ENCODE measurements at places on chromosomes 7 and 10.

GRCh38 chr10:99709480-99710229, 22.3 kb downstream of the COX15 start:
- no peak for DNase-seq

DNA sequence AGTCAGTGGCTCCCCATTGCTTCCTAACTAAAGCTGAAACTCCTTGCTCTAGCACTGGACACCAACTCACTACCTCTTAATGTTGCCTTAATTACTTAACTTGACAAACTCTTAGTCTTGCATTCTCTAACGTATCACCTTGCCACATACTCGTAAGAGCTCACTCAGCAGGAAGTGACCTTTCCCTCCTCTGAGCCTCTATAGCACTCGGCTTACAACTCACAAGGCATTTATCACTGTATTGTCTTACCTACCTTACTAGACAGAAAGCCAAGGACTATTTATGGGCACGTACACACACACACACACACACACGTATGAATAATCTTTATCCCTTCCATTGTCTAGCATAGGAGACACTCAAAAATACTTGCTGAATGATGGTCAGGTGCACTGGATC, 21.2 kb downstream of the CEP41 start:
- DNase-seq, result no peak

- no peak for DNase-seq
These were observed 44.3 kb downstream of the ARL4A start for GRCh38 chr7:12731775-12732174.

DNA sequence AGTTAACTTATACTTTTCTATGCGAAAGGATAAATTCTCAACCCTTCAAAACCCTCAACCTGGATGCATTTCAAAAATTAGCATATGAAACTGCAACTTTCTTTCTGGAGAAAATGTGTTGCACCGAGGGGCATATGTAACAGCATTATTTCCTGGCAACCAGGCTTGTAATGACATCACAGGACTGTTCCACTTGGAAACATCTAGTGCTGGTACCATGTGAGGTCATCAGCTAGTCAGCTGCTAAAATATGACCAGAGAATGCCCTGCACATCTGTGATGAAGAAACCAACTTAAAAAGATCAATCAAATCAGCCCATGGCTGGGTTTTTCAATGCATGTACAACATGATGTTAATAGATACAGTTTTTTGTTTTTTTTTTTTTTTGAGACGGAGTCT, 40.0 kb downstream of the FGFR2 start:
- no peak for DNase-seq

DNA sequence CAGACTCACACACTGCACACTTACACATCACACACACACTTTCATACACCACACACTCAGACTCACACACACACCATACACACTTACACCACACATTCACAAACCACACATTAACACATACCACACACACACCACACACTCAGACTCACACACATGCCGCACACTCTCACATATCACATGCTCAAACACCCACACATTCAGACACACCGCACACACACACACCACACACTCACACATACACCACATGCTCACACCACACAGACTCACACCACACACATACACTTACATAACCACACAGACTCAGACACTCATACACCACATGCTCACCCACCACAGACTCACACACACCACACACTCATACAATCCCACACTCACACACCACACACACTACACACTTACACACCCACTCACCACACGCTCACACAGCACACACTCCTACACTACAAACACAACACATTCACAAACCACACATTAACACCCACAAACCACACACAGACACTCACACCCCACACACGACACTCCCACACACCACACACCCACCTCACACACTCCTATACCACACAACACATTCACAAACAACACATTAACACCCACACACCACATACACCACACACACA, 125.4 kb downstream of the EVX1 start:
- DNase-seq, result no peak

DNA sequence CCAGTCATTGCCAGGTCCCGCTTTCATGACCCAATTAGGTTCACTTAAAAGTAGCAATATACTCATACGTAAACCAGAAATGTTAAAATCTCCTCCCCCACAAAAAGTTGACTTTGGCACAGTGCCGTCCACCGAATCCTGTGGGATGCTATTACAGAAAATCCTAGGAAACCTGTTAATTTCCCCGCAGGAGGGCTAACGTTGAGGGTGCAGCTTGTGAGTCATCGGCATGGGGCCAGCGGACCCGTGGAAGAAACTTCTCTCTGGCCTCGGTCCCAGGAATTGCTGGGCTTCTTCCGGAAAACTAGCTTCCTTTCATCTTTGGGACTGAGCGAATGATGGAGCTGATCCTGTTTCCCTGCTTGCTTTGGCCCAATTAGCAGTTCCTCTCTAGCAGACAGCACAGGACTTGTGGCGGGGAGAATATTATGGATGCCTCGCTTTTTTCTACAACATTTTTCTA, 13.5 kb downstream of the CRYGN start:
- DNase-seq, result no peak

DNA sequence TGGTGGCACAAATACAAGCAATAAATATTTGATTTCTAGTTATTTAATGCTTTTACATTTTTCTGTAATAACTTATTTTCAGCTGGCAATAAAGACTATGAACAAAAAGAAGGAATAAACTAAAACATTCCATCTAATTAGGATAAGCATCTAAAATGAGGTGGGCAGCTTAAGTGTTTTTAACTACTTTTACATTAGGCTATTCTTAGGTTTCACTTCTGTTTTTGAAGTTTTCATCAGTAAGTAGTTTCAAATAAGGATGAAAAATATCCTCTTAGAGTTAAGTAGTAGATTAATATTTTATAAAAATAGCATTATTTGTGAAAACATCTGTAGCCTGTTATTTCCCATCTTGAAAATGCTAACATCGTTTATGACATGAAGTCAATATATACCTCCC, 15.9 kb downstream of the NT5C2 start:
- DNase-seq, result no peak

DNA sequence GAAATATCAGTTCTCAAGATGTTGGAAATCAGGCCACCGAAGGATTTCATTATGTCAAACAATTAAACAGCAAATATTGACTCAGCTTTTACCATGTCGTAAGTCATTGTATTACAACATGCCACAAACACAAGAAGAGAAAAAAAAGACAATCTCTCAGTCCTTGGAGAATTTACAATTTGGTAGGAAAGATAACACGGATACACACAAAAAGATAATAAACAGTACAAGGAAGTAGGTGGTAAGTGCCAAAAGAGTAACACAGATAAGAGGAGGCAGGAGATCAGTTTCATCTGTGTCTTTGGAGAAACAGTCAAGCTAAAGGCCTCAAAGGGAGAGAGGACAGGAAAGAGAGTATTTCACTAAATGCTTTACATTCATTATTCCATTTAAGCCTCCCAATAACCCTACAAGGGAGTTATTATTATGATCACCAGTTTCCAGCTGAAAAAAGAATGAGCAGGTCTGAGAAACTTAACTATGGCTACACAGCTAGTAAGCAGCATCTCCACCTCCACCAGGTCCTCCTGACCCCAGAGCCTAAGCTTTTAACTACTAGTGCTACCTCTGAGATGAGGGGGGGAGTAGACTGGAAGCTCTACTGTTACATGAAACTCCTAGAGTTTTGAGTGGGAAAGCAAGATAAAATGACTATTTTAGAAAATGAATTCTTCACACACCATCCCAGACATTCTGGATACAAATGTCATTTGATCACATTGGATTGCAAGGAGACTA, 13.9 kb upstream of the DNAJC1 start:
- DNase-seq, result peak; percentile 72

- no peak for DNase-seq
These were observed 7.1 kb downstream of the PLCE1 start for GRCh38 chr10:94000638-94001415.

- DNase-seq, result no peak
These were observed 101.0 kb downstream of the UBE2H start for GRCh38 chr7:129851809-129852208.
